ENCODE measurements at places on chromosomes 11 and 22.

DNA sequence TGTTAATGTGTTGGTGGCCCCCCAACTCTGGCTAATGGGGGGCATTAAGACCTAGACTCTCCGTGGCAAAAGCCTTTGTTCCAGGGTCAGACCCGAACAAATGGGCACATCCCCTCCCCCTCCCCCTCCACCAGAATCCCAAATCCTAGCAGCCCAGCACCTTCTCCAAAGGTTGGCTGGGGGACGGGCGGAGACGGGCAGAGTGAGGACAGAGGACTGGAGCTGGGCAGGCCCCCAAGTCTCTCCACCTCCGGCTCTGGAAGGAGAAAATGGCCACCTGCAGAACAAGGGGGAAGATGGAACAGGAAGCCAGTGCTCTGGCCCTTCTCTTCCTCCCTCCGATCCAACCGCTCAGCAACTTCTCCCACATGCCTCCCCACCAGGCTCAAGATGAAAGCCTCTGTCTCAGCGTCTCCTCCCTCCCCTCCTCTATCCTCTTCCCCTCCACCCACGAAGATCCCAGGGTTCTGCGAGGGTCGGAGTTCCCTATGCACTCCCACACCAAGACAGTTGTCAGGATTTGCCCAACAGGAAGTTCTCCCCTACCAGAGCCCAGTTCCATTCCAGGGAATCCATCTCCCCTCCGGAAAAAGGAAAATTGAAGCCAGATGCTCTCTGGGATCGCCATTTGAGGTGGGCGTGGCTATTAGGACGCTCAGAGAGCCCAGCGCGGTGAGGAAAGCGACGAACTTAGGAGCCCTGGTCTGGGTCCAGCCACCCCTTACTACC, 20.1 kb downstream of the ADA2 start:
- DNase-seq = no peak

DNA sequence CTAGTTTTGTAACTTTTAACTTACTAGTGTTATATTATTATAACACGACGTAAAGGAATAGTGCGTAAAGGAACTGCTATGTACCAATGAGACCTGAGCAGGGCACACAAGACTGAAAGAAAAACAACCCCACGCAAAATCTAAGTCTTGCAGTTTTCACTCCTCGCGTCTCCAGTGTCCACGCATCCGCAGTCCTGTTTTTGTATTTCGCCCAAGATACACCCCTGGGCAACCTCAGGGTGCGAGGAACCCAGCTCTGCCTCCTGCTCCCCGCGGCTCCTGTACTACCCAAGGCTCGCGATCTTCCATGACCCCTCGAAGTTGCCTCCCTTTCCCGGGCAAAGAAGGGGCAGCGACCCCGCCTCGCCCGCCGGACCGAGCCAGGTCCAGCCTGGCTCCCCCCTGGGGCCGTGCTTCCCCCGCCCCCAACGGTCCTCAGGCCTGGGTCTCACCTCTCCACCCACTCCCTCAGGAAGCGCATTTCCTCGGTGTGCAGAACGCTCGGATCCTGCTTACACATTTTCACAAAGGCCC, 393 bp downstream of the ST13 start:
- no peak for DNase-seq

DNA sequence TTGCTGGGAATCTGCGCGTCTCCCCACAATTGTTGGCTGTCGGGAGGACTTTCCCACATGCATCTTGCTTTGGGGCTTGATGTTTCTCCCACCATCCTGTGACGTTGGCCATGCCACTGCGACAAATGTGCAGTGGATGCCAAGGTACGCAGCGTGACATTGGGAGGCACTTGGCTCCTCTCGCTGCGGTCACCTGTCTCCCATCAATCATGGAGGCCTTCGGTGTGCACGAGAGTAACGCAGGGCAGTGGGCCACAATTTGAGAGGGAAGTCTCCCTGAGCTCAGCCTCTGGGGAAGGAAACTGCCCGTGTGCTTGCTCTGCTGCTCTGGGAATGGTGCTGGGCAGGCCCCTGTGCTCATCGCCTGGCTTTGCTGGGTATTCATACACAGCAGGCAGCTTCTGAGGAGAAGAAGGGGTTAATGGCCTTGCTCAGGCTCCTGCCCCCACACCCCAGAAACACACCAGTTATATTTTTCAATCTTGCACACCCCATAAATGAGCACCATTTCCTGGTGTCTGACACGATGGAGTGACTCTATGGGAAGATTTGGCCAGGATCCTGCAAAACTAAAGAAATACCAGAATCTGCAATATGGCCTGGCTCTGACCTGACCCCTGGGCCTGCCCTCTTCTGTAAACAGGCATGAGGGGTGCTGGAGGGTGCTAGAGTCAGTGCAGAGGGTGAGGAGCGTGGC, 153.5 kb downstream of the ADAMTS15 start:
- no peak for DNase-seq

DNA sequence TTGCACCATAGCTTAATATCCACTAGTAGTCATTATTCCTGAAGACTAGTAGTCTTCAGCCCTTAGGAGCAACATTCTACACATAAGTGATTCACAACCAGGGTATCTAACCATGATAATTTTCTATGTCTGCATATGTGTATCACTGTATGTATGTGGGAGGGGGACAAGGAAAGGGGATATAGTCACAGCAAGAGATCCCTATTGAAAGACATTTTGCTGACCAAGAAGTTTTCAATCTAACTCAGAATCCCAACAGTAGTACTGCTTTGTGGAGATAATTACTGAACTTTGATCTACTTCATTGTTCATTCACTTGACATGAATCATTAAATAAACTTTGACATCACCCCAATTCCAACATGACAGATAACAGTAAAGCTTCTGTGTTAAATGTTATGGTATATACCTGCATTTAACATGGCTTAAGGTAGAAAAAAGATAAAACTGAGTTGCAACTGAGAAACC, 10.3 kb downstream of the PIK3C2A start:
- no peak for DNase-seq

DNA sequence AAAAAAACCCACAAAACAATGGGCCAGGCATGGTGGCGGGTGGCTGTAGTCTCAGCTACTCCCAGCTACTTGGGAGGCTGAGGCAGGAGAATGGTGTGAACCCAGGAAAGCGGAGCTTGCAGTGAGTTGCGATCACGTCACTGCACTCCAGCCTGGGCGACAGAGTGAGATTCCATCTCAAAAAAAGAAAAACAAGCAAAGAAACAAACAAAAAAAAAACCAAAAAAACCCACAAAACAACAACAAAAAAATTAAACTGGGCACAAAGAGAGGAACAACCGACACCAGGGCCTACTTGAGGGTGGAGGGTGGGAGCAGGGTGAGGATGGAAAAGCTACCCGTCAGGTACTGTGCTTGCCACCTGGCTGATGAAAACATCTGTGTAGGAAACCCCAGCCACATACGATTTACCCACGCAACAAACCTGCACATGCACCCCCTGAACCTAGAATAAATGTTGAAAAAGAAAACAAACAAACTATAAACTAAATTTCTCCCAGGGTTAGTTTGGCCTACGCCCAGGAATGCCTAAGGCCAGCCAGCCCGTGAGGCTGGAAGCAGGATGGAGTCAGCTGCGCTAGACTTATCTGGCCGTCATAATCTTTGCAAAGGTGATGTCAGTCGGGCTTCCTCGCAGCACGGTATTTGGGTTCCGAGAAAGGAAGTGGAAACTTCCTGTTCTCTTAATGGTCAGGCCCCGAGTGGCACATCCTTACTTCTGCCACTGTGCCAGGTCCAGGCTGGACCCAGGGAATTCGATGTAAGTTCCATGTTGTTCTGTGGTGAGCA, 21.9 kb upstream of the CYB5R3 start:
- DNase-seq = no peak

- no peak for DNase-seq
These were observed 45.3 kb upstream of the ADA2 start for GRCh38 chr22:17264321-17265052.

DNA sequence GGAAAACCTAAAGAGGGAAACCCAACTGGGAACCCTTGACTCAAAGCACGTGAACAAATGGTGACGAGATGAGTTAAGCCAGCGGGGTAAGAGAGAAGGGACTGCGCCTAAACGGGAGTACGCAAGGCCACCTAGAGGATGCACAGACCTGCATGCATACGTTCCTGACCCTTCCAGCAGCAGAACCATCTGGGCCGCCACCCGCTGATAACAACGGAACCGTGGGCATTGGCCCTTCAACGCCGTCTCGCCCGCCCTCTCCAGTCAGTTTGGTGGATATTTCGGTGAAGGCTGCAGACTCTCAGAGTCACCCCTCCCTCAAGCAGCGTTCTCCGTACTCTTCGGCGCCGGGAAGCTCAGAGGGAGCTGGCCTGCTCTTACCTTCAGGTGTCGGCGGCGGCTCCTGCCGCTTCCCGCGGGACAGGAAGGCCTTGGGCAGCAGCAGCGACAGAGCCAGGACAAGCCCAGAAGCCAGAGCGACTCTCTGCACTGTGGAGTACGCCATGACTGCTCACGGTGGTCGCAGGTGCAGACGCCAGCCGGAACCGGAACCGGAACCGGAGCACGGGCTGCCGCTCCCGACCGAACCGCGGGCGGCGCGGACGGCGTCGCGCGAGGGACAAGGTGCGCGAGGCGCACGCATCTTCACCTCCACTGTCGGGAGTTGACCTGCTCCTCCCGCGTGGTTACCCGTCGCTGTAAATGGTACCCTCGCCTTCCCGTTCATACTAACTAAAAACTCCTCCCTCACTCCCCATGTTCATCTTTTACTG, at the start of gene RIC3:
Gene RIC3, minus strand, starts transcription at position 541 of the 773 bp plus-strand sequence. Its CDS starts 36 bp downstream, at position 505.
- DNase-seq = peak; percentile 24

DNA sequence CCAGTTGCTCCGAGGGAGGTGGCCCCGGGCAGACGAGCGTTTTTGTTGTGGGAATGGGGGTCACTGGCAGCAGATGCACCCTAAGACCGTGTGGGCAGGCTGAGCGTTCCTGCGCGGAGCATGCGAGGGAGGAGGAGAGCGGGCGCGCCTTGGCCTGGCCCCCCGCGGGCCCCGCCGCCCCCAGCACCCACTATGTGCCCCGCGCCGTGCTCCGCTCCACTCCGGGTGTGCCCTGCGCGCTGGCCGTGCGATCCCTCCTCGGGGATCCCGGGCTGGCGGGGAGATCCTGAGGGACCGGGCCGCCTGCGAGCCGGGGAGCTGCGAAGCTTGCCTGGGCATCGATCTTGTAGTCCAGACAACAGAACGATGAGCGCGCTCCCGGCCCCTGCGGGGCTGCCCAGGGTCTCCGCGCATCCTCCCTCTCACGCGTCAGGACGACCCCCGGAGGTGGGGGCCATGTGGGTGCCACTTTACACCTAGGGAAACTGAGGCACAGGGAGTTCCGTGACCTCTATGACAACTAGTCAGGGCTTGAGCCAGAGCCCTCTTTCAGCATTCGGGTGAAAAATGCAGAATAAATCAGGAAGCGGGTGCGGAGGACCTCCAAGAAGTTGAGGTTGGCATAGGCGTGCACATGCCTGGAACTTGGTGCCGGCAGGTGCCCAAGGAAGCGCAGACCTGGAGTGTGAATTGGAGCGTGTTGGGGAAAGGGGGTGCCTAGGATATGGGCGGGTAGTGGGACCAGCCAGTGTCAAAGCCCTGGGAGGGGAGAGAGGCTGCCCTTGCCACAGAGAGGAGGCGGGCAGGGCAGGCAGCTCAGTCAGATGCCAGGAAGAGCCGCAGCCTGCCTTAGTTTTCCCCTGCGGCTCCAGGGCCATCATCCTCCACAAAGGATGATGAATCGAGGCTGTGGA, 1.3 kb upstream of the KMT5B start:
- DNase-seq = no peak

DNA sequence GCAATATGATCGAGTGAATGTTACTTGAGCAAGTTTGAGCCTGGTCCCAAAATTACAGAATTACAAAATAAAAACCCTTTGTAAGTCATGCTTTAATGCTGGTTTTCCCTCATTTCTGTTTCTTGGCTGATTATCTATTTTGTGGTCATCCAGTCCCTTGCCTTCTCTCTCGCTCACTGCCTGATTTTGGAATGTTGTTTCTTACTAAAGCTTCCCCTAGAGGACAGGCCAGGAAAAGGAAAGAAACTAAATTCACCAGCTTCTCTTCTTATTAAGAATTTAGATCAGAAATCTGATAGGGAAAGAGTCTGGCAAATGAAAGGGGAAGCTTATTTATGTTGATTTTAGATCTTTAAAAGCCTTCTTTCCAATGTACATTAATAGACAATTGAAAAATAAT, 16.6 kb upstream of the BDNF start:
- no peak for DNase-seq

- DNase-seq = no peak
These were observed 43.9 kb downstream of the CCDC34 start for GRCh38 chr11:27319072-27319471.

- DNase-seq = no peak
These were observed 9.8 kb upstream of the APOL6 start for GRCh38 chr22:35638410-35638809.

- no peak for DNase-seq
These were observed 302.0 kb downstream of the KIRREL3 start for GRCh38 chr11:126698576-126698975.

DNA sequence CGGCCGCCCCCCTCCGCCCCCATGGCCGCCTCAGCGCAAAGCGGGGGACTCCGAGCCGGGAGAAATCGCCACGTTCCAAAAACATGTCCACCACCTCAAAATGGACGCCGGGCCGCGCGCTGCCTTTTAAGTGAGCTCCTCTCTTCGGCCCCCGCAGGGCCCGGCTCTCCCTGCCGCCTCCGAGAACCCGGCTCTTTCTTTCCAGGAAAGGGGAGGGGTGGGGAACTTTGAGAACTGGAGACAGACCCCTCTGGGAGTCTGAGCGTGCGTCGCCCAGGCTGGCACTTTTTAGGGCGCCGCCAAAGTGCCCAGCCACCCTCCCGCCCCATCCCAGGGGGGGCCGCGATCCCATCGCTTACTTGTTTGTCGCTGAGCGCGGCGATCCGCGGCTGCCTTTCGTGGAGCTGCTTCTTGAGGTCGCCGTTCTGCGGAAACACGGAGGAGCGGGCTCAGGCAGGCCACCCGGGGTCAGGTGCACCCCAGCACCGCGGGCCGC, 1.6 kb downstream of the PHF21B start:
- DNase-seq = no peak

Data from stimulated activated CD8-positive, alpha-beta memory T cell treated with anti-CD3 and anti-CD28 coated beads, Interleukin-12 subunit alpha, Interleukin-12 subunit beta, amount 100 ng/mL, for 4 hours (primary cell).